Upper lobe of right lung (tissue), 1 donor: ENCODE measurements at places on chromosomes 1 and 21. TPM values are rescaled to one million over a fixed set of nuclear protein-coding genes. Genes with fewer than 3 reads are reported as not detected.
A peak's percentile ranks its signal among the peaks of the same experiment; 100 is the strongest.

- DNase-seq: no peak
Observed at GRCh38 chr1:66172272-66172671, 361.7 kb upstream of the SGIP1 start.

DNA sequence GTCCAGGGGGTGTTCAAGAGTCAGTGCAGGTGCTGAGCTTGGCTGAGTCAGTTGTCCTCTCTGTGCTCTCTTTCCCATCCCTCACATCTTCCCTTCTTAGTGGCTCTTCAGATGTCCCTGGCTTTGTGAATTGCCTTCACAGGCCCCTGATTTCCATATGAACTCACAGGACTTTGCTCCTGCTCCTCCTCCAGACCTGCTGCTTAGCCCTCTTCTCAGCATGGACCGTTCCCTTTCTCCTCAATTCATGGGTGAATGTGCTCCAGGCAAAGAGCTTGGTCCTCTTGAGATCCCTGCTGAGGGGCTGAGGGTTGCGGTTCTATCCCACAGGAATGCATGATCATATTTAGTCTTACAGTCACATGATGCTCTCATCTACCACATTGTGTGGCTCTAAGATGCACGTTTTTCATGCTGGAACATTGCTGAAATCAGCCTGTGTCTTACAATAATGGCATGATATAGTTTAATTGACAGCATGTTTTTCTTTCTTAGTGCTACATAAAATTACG is 30.5 kb downstream of the CACNA1E start:
- no peak for DNase-seq

DNA sequence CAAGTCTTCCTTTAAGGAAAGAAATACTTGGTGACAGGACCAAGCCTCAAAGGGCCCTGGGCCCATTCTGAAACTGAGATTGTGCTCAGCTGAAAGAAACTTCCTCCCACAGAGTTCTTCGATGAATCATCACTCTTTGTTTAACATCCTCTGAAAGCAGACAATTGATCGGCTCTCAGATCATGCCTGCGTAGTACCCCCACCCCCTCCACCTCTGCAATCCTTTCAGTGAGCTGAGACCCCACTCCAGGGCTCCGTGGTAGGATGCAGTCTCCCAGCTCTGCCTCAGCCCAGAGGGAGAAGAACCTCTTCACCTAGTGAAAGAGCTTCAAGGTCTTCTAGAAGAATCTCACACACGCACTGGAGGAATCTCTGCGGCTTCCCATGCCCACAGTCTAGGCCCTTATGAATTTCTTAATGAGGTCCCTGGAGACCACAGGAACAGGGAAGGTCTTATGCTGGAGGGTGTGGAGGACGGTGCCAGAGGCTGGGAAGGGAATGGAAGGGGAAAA is 104.9 kb upstream of the SOD1 start:
- peak; percentile 16 for DNase-seq

- DNase-seq: no peak
Observed at GRCh38 chr21:39182484-39183271, 573 bp downstream of the PSMG1 start.

- no peak for DNase-seq
Observed at GRCh38 chr1:53320646-53321045, 7.2 kb downstream of the LRP8 start.

VHLL gene
- total RNA-seq: not detected

GRCh38 chr21:46424039-46424591 is 34.6 kb upstream of the DIP2A start:
- DNase-seq: no peak

ZMYND12 gene
- total RNA-seq: 1.9 TPM

DNA sequence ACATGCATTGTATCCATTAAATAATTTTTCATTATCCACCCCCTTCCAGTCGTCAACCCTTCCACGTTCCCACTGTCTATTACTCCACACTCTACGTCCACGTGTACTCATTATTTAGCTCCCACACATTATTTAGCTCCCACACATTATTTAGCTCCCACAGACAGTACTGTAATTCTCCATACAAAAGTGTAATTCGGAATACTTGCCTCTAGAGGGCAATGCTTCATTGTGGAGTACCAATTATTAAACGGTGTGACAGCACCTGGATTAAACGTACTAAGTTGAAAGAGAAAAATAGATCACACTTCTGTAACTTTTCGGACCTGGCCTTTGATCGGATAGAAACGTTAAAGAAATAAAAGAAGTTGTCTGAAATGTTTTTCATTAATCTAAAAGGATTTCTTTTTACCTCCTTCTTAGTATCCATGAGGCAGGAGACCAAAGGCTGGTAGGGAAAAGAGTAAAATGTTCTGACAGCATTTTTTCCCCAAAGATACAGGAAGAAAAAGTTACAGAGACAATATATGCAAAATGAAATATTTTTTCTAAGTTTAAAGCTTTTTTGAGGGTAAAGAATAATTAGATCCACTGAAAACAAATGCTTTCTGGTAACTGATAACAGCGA is 99.2 kb downstream of the LHX8 start:
- DNase-seq: no peak

GRCh38 chr1:206538901-206539640 is 31.7 kb downstream of the RASSF5 start:
- DNase-seq: no peak

GRCh38 chr1:170666541-170667254 is 2.8 kb downstream of the PRRX1 start:
- no peak for DNase-seq

FOXE3 gene
- total RNA-seq: not detected

DNA sequence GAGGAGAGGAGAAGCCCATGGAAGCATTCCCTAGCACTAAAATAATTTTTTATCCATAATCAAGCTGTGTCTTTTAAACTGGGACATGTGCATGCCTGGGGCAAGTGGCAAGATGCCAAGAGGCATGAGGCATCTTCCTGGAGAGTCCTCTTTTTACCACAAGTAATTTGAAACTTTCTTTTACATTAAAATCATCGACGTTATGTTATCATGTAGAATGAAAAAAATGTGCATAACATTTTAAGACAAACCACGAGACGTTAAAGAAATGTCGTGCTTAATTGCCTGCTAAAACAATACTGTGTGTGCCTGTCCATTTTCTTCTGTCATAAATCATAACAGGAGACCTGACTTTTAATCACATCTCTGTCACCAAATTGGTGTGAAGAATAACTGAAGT is 1.5 kb downstream of the STYXL2 start:
- DNase-seq: no peak

DNA sequence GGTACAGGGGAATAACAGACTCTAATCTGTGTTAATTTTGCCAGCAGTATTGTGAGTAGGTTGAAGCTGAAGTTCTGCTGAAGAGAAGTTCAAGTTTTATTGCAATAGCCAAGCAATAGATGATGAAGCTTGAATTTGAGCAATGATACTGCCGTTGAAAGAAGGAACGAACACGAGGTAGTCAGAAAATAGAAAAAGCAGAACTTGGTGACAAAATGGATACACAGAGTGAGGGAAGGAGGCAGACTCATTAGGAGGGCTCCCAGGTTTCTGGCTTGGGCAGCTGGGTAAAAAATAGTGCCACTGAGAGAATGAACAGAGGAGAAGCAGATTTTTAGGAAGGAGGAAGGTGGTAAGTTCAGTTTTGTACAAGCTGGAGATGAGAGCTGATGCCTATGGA is 22.3 kb upstream of the AGO1 start:
- no peak for DNase-seq

DNA sequence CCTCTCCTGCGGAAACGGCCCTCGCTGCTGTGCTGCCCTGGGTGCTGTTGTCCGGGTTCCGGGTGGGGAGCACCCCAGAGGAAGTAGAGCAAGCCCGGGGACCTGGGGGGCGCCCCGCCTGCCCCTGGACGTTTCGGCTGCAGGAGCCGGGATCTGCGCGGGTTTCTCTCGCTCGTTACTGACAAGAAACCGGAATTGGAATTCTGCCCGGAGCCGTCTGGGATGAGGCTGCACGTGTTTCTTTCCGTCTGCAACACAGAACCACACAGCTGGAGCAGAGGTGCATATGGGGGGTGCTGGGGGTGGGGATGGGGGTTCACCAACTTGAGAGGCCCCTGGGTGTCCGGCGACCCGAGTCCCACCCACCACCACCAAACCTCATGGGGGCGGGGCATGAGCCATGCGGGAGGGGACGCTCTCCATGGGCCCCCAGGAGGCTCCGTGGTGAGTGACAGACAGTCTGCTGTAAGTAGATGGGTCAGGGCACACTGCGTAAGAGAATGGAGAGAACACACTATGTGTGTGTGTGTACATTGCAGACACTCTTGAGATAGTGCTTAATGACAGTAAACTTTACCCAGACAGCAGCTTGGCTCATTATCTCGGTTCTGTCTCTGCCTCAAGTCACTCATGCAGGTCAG is 261.4 kb upstream of the C1orf174 start:
- peak; percentile 49 for DNase-seq

DNA sequence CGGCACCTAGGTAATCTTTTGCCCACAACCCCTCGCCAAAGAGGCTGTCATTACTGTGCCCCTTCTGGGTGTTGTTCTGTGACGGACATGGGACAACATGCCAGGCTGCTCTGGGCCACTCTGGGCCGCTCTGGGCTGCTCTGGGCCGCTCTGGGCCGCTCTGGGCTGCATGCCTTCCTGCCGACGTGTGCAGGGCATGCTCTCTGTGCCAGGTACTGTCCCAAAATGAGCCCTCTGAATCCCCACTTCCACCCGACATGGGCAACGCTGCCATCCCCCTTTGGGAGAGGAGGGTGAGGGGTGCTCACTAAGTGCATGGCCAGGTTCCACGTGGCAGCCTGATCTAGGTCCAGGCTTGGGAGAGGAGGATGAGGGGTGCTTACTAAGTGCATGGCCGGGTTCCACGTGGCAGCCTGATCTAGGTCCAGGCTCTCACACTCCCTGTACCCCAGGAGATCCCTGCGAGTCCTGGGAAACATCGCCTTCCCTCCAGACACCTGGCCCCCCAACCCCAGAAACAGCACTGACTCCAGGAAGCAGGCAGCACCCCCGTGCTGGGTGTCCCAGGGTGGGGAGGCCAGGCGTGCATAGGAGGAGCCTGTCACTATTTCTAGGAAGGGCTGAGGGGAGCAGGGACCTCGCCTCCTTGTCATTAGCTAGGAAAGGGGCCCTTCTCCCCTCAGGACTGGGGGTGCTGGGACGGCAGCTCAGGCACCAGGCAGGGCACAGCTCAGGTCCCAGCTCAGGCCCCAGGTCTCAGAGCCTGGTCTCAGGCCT is 16.5 kb downstream of the TTC34 start:
- no peak for DNase-seq

DNA sequence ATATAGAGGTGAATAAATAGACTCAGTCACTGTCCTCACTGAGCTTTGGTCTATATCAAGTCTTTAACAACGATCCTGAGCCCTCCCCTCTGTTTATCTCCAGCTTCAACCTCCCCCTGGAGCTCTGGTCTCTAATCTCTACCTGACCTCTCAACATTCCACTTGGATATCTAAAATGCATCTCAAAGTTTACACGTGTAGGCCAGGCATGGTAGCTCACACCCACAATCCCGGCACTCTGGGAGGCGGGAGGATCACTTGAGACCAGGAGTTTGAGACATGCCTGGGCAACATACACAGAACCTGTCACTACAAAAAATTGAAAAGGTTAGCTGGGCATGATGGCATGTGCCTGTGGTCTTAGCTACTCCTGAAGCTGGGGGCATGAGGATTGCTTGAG is 53.4 kb downstream of the GADD45A start:
- DNase-seq: no peak

- DNase-seq: peak; percentile 69
Observed at GRCh38 chr1:41823471-41823870, 95.3 kb downstream of the HIVEP3 start.

ANKRD45 gene
- 0.87 TPM for total RNA-seq

- no peak for DNase-seq
Observed at GRCh38 chr1:115166531-115167091, 77.3 kb upstream of the TSPAN2 start.

- no peak for DNase-seq
Observed at GRCh38 chr21:41326414-41327080, 9.9 kb downstream of the FAM3B start.

OR1C1 gene
- total RNA-seq: not detected

DNA sequence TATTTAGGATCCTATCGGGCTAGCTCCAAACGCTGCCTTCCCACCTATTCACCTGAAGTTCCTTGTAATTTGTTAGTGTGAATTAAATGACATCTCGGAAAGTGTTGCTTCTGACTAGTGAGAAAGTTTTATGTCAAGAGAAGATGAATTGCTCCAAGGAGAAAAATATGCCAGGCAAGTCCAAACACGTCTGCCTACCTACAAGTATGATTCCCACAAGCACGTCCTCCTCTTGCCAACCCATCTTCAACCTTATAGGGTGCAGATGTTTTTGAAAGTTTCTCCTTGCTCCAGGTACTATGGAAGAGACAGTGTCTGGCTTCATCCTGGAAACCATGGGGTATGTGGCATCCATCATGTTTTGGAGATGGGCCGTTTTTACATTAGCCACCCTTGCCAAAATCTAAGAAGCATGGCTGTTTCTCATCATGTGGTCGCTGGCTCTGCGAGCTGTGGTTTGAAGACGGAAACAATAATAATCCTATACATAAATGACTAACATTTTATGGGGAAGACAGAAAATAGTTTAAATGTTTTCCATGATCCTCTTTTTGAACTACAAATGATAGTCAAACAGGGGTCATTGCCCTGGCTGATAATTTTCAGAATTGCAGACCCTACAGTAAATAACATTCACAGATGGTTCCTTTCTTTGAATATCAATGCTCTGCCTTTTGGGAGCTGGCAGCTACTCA is 505.8 kb downstream of the SMYD3 start:
- no peak for DNase-seq

GRCh38 chr1:42454403-42454802 is 1.4 kb downstream of the ZMYND12 start:
- DNase-seq: no peak

GRCh38 chr1:87717157-87717670 is 388.5 kb downstream of the LMO4 start:
- DNase-seq: no peak

- DNase-seq: no peak
Observed at GRCh38 chr1:234286206-234286605, 87.0 kb upstream of the COA6 start.

CHRM3 gene
- 5.4 TPM for total RNA-seq

ATP1A2 gene
- total RNA-seq: 5.6 TPM

ACP6 gene
- total RNA-seq: 15.8 TPM

PLPPR4 gene
- 3.0 TPM for total RNA-seq

GPR3 gene
- 0.90 TPM for total RNA-seq

CRP gene
- 0.26 TPM for total RNA-seq

- no peak for DNase-seq
Observed at GRCh38 chr1:10340930-10341590, 57.8 kb upstream of the PGD start.

DNA sequence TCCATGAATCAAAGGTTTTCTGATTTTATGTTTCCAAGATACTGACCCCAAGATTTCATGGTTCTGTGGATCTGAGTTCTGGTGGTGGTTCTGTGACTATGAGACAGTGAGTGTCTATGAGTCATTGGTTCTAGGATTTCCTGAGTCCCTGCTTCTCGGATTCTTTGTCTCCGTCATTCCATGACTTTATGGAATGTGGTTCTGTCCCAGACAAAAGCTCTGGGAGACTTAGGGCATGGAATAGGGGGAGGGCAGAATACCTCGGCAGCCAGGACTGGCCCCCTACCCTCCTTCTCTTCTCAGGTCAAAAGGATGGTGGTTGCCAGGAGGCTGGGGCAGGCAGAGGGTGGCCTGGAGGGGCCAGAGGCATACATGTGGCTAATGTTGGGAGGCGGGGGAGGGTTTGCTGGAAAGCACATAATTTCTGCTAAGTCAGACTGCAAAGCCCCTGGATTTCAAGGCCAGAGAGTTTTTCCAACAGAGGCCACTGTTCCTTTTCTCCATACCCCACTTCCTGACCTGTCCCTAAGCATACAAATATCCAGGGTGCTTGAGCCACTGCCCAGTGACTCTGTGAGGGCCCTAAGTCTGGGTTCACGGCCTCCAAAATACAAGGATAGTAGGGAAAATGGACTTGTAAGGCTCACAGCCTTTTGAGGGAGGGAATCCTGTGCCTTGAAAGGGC is 17.2 kb downstream of the CDCP2 start:
- DNase-seq: no peak

GRCh38 chr1:159509440-159510228 is 26.2 kb downstream of the OR10J5 start:
- no peak for DNase-seq
